M059J (cell line): ENCODE measurements at places on chromosomes 2 and 18.
A peak's percentile ranks its signal among the peaks of the same experiment; 100 is the strongest.

DNA sequence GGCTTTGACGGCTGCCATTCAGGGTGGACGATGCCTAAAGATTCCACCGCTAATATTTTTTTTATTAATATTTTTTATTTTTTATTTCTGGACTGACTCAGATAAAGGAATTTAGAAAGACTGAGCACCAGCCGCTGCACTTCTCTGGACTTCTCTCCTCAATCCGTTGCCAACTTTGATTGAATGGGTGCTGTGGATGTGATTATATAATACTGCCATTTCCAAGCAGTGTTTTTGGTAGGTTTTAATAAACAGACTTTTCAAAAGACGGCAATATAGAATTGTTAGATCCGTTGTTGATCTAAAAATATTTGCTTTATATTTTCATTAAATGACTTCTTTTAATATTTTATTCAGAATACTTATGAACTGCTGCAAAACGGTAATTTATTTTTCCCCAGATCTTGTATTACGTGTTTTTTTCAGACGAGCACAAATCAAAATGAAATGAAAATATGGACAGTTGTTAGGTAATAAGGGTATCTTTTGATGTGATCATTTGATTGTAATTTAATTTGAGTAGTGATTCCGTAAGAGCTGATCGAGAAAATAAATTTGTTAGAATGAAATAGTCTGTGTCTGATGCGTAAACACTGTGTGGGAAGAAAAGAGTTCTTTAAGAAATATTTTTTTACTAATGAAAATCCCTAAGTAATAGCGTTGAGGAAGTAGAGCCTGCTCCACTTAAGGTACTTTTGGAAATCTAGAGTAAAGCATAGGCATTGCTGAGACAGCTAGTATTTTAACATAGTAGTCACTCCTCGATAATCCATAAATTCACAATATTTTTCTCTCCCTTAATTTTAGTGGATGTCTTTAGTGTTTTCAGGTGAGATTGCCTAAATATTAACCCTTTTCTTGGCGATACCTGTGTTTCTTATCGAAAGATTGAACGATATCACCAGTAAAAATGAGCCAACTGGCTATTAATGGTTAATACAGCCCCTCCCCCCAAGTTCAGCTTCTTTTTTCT is 4.4 kb downstream of the POU3F3 start:
- DNase-seq = no peak

DNA sequence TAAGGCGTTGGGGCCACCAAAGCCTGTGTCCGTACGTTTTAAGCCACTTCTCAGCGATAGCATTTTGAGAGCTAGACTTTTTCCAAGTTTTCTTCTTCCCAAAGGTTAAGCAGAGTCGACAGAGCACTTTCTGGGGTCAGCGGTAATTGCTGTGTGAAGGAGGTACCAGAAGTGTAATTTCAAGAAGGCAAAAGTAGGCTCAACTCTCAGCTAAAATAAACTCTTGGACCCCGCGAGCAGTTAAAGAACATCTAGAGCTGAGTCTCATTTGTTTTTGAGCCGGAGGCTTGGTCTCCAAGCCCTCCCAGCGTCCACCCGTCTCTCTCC is 1.9 kb upstream of the PAX3 start:
- DNase-seq = no peak

DNA sequence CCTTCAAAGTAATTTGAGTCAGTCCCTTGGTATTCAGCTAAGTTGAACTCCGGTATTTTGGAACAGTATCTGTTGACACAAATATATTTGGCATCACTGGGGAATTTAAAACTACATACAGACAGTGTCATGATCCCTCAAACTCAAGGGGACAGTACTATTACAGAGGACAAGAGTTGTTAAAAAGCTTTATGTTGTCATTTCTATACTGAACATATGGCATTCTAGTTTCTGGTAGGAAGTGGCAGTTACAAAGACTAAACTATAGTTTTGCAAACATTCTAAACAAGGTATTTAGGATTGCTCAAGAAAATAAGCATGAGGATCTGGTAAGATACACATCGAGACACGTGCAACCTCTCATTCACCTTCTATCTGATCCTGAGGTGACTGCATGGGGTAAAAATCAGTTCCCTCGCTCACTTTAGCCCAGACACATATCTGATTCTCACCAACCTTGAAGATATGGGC is 16.6 kb upstream of the CCNYL1 start:
- DNase-seq = peak; percentile 28

DNA sequence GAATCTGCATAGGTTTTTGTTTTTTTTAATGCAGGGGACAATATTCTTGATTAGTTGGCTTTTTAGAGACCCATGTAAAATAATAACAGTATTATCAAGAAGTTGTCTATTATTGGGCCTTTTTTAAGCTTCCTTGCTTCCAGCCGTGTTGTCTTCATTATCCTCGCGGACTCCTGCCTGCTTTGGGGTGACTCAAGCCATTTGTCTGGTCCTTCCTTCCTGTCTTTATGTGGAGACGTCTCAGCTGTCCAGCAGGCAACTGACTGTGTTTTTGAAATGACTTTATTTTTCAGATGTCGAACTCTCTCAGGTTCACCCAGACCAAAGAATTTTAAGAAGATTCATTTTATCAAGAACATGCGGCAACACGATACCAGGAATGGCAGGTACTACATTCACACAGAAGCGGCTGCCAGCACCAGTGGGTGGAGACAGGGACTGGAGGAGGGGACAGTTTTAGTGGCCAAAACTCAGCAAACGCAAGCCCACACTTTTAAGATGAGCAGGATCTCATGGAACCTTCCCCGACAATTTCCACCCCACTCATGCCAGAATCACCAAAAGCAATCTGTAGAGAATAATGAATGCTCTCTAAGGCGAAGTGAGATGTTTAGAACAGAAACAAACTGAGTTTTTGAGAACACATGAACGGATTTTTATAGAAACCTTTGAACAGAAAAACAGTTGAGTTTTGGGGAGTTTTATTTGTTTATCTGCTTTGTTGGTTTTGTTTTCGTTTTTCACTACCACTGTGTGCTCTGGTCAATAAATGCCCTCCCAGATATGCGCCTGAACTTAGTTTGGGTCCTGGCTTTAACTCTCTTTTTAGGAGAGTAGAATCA is 59.1 kb downstream of the CABLES1 start:
- DNase-seq = no peak

- peak; percentile 29 for DNase-seq
Measured at GRCh38 chr2:135818937-135819610, 17.9 kb downstream of the LCT start.

DNA sequence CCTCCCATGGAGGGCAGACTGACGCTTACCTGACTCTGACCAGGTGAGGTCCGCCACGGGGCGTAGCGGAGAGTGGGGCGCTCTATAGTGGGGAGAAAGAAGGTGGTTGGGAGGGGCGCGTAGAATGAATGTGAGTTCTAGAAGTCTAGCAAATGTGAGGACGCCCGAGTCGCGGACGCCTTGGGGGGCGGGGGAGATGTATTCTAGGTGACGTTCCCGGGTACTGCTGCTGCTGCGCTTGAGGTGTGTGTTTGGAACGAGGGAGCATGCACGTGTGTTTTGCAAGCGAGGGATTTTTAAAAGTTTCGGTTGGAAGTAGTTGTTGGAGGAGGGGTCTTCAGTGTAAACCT is 758 bp downstream of the RIF1 start:
- peak; percentile 54 for DNase-seq

- peak; percentile 59 for DNase-seq
Measured at GRCh38 chr18:79857082-79857671, 59.4 kb downstream of the KCNG2 start.

DNA sequence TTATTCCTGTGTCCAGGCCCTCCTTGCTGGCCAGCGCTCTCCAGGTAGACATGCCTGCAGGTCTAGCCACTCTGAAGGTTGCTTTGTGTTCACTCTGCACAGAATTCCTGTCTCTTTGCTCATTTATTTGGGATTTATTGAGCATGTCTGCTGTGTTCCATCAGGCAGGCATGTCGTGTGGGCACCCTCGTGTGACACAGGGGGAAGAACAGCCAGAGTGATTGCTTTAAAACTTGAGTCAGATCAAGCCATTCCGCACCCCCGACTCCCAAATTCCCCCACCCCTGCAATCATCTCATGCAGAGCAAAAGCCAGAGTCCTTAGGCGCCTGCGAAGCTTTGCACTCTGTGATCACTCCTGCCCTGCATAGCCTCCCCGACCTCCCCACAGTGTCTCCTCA is 44.7 kb upstream of the SIX2 start:
- no peak for DNase-seq

- DNase-seq = peak; percentile 39
Measured at GRCh38 chr2:199100326-199101110, 357.2 kb downstream of the SATB2 start.

DNA sequence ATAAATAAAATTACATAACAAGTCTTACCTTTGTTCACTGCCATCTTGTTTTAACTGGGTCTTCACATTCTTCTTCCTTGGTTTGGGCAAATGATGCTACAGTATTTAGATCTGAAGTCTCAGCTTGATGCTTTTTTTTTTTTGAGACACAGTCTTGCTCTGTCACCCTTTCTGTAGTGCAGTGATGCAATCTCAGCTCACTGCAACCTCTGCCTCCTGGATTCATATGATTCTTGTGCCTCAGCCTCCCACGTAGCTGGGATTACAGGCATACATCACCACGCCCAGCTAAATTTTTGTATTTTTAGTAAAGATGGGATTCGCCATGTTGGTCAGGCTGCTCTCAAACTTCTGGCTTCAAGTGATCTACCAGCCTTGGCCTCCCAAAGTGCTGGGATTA is 53.2 kb upstream of the MAT2A start:
- DNase-seq = no peak

- DNase-seq = no peak
Measured at GRCh38 chr18:31683106-31683505, 1.3 kb downstream of the B4GALT6 start.

GRCh38 chr2:144158096-144158495 is 361.8 kb downstream of the ZEB2 start:
- DNase-seq = no peak

- DNase-seq = no peak
Measured at GRCh38 chr18:8361941-8362471, 247.2 kb upstream of the RAB12 start.

GRCh38 chr18:66048406-66048805 is 297.6 kb downstream of the CDH7 start:
- DNase-seq = no peak

GRCh38 chr2:196702641-196703040 is 63.1 kb downstream of the CCDC150 start:
- DNase-seq = peak; percentile 69

- DNase-seq = no peak
Measured at GRCh38 chr18:74567822-74568221, 29.8 kb upstream of the ZNF407 start.

- no peak for DNase-seq
Measured at GRCh38 chr2:204428675-204429074, 116.6 kb upstream of the PARD3B start.

GRCh38 chr2:235390108-235390815 is 103.6 kb upstream of the AGAP1 start:
- peak; percentile 94 for DNase-seq

DNA sequence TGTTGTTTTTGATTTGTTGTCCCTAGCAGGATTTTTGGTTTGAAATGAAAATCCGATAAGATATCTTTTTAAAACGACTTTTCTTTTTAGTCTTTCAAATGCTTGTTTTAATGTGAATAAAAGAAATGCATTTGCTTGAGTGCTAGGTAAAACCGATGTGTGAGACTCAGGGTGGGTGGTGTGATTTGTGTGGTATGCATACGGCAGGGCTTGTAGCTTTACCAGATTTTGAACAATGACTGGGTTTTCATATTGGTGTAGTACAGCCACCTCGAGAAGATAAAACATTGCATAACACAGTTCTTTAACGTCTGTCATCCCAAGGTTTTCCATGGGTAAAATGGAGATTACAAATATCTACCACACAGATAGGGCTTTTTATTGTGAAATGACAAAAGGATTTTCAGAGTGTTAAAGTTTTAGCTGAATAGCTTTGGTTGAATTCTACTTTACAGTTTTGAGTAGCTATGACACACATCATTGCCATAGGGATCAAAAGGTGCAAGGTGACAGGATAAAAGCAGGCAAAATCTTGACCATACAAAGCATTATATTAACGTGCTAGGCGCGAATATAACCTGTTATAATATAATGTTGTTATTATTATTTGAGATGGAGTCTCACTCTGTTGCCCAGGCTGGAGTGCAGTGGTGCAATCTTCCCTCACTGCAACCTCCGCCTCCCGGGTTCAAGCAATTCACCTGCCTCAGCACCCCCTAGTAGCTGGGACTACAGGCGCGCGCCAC is 824 bp upstream of the ZNF638 start:
- DNase-seq = no peak

DNA sequence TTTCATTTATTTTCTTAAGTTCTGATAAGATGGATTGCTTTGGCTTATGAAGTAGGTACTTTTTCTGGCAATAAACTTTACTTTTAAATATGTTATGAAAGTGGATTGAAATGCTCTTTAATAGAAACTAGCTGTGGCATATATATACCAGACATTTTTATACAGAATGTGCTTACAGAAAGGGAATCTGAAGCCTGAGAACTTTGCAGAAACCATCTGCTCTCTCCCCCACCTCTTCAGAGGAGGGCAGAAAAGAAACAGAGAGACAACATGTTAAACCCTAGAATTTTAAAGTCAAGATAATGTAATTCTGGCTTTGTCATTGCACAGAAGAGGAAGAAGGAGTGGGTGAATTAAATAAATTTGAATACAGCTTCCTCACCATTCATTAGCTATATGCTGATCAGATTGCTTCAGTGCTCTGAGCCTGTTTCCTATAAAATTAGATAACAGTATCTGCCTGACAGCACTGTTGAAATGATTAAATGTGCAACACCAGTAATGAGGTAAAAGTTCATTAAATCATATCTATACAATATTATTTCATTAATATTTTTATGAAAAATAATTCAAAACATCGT is 247.3 kb downstream of the CNTNAP5 start:
- no peak for DNase-seq

GRCh38 chr2:124024561-124025170 is 421 bp upstream of the CNTNAP5 start:
- no peak for DNase-seq

DNA sequence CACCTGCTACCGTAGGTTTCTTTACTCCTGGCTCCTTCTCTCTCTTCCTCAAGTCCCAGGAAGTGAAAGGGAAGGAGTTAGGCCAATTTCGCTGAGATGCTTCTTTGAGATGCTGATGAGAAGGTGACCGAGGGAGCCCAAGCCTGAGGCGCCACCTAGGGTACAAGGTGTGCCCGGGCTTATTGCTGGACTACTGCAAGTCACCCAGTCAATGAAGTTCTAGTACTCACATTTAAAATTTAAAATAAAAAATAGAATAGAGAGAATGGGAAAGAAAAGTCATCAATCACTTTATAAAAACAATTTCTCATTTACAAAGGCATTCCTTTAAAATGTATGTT is 45.3 kb downstream of the ACAA2 start:
- peak; percentile 70 for DNase-seq

DNA sequence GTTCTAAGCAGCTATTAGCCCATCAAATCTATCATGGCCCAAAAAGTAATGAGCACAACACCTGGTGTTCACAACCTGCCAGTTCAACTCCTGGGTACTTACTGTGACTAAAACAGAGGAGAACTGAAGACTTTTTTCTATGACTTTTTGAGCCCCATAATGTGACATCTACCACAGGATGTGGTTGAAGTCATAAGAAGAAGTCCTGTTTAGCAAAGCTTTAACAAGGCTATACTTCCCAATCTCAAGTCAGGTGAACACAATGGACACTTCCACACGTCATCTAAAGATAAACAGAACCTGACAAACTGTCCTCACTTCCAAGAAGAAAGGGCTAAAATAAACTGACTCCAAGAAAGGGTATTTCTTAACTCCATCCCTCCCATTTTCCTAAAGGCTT is 138.8 kb downstream of the ATAD2B start:
- peak; percentile 3 for DNase-seq
